ENCODE measurements at places on chromosomes 1 and 21.

- DNase-seq: no peak
- H3K36me3 ChIP-seq: no peaks in the 10 kb centered on the region
- H3K4me3 ChIP-seq: no peak overlapping the region
- no peaks in the 10 kb centered on the region for H3K27me3 ChIP-seq
These were observed 116.9 kb upstream of the RAB4A start for GRCh38 chr1:229153955-229154548.

DNA sequence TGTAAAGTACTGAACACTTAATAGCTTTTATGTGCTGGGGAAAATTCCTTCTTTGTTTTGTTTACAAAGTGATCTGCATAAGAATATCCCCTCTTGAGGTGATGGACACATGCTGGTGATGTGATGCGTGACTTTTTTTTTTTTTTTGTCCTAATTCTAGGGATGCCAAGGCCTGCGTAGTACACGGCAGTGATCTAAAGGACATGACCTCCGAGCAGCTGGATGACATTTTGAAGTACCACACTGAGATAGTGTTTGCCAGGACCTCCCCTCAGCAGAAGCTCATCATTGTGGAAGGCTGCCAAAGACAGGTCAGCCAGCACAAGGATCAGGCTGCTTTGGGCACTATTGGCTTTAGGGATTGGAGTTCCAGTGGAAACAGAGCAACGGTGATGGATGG lies 24.7 kb downstream of the ATP1A1 start:
- H3K27ac ChIP-seq: no peak overlapping the region
- no peaks in the 10 kb centered on the region for H3K27me3 ChIP-seq
- no peak for DNase-seq
- peaks cover 98% of the 10 kb centered on the region for H3K36me3 ChIP-seq

- H3K27ac ChIP-seq: no peak overlapping the region
- peaks cover 28% of the 10 kb centered on the region for H3K4me1 ChIP-seq
- no peak for DNase-seq
These were observed 296.6 kb downstream of the PTPRC start for GRCh38 chr1:198935306-198935921.

GRCh38 chr1:8701794-8702471 lies 115.5 kb downstream of the RERE start:
- H3K27ac ChIP-seq: peak overlapping the region; percentile 99
- H3K27me3 ChIP-seq: no peaks in the 10 kb centered on the region
- no peaks in the 10 kb centered on the region for H3K36me3 ChIP-seq
- H3K4me3 ChIP-seq: peak overlapping the region; percentile 92
- DNase-seq: no peak

DNA sequence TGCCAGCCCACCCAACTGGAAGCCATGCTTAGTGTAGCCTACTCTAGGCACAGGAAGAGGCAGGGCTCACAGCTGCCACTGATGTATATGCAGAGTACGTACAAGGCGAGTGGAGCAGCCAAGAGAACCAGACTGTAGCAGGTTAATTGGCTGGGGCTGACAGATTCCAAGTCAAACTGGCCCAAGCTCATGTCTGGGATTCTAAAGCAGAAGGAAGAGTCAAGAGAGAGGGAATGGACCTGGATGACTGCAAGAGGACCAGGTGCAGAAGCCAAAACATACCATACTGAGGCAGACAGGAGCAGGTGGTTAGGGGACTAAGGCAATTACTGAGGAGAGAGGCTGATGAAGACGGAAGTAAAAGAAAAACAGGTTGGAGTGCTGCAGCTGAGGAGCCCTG lies 51.3 kb upstream of the LRRN2 start:
- peaks cover 4% of the 10 kb centered on the region for H3K4me1 ChIP-seq
- peaks cover 34% of the 10 kb centered on the region for H3K27me3 ChIP-seq
- H3K36me3 ChIP-seq: peaks cover 12% of the 10 kb centered on the region

DNA sequence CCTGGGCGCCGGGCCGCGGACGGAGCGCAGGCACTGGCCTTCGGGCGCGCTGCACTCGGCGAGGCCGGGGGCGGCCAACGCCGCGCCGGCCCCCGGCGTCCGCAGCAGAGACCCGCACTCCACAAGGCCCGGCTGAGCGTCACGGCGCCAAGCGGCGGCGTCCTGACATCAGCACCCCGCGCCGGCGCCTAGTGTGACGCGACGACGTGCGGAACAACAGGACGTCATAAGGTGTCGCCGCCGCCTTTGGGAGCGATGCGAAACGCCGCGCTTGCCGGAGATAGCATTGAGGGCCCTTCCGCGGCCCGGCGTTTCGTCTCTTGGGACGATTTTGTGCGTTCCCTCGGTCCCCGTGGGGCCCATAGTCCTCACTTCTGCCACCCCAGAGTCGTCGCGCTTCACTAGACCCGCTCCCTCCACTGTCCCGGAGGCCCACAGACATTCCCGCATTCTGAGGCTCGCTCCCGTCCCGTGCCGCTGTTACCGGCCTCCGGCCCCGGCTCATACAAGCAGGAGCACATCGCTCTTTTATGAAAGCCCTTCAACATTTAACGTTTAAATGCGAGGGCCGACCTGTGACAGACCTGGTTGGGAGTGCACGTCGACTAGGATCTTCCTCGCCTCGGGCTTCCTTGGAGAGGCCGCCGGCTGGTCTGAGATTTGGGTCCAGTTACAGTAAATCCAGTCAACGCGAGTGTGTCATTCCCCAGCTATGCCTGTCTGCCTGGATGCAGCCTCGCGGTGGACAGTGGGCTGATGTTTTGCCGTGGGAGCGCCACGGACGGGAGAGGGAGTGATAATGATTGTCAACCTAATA lies at the start of gene SSU72:
TSS of gene SSU72 (minus strand) at position 143 of the 817 bp plus-strand sequence. CDS start 306 bp downstream, outside the sequence.
- H3K36me3 ChIP-seq: peaks cover 7% of the 10 kb centered on the region
- DNase-seq: peak; percentile 92
- H3K4me3 ChIP-seq: peak within 1 kb of the TSS; percentile 98
- peaks cover 15% of the 10 kb centered on the region for H3K4me1 ChIP-seq

DNA sequence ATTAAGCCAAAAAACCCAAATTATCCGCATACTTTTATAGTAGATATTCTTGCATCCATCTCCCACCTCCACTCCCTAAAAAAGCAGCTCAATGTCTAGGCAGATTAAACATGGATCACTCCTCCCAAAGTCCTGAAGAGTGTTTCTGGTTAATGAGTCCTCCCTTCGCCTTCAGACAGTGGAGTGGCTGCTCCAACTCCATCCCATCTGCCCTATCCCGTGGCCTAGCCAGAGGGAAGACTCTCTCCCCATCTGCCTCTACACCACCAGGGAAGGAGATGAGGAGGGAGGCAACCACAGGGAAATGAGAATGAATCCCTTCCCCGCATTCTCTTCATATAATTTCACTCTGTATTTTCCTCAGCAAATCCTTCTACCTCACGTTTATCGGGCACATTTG lies 103.8 kb downstream of the SLC45A1 start:
- H3K4me1 ChIP-seq: peaks cover 29% of the 10 kb centered on the region
- H3K27me3 ChIP-seq: no peaks in the 10 kb centered on the region
- DNase-seq: no peak
- H3K36me3 ChIP-seq: no peaks in the 10 kb centered on the region
- no peak overlapping the region for H3K27ac ChIP-seq

DNA sequence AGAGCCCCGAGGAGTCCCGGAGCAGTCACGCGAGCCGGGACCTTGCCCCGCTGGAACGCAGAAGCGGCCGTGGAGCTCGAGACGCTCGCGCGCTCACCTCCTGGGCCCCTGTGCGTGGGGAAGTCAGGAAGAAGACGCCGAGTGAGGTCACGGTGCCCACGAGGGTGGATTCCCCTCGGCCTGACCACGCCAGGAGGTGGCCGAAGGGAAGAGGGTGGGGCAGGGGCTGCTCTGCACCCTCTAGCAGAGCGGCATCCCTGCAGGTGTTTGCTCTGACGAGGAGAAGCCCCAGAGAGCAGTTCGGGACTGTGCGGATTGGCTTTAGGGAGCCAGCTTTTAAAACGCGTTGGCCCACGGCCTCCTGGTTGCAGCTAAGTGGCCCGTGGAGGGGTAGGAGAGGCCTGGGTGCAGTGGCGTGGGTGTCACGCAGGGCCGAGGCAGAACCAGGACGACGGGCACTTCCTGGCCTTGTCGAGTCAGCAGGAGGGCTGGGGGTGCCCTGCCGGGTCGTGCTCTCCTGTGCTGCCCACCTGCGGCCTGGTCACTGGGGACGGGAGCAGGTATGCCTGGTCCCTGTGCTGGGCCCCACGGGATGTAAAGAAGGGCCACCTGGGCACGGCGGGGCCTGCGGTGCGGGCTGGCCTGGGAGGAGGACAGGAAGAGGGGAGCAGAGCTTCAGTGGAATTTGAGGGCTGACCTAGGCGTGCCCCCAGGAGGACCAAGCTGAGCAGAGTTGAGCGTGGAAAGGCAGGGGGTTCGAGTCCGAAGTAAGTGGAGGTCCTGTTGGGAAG lies 1.0 kb downstream of the PDXK start:
- DNase-seq: no peak
- H3K27ac ChIP-seq: no peak overlapping the region
- H3K36me3 ChIP-seq: peaks cover 5% of the 10 kb centered on the region
- H3K27me3 ChIP-seq: peaks cover 9% of the 10 kb centered on the region

- peaks cover 6% of the 10 kb centered on the region for H3K4me1 ChIP-seq
- no peak for DNase-seq
- no peaks in the 10 kb centered on the region for H3K36me3 ChIP-seq
- no peaks in the 10 kb centered on the region for H3K27me3 ChIP-seq
These were observed 432.8 kb downstream of the KIF26B start for GRCh38 chr1:245587435-245588115.

DNA sequence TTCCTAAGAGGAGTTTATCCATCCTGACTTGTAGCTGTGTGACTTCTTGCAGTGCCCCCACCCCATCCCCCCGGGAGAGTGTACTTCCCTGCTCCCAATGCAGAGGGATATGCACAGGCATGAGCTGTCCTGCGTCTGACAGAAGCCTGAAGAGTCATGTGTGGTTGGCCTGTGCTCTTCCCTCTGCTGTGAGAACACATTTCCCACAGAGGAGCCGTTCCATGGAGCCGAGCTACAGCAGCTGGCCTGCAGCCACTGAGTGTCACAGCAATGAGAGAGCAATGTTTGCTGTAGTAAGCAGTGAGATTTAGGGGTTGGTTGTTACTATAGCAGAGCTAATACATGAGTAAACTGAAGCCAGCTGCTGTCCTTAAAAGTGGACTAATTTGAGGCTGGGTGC lies 22.0 kb downstream of the PARS2 start:
- H3K4me3 ChIP-seq: no peak overlapping the region
- no peak overlapping the region for H3K27ac ChIP-seq
- DNase-seq: no peak
- H3K4me1 ChIP-seq: no peaks in the 10 kb centered on the region
- no peaks in the 10 kb centered on the region for H3K27me3 ChIP-seq
- H3K36me3 ChIP-seq: peaks cover 37% of the 10 kb centered on the region

DNA sequence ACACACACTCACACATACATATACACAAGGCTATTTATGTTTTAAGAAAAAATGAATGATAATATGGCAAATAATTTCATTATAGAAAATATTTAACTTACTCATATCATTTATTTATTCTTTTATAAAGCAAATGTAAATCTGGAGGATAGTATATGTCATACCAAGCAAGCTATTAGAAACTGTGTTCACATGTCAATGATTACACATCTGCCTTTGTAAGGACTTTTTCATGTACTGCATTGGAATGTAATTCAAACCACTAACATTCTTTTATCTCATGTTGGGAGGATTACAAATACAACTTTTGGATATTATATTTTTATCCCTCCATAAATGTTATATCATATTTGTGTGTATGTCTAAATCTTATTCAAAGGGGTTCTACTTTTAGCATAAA lies 1887.4 kb downstream of the NCAM2 start:
- H3K27me3 ChIP-seq: no peaks in the 10 kb centered on the region
- H3K27ac ChIP-seq: no peak overlapping the region
- DNase-seq: no peak
- H3K36me3 ChIP-seq: 0 out of 2 replicates have a peak, but pooled peaks cover 3% of the 10 kb centered on the region
- H3K4me3 ChIP-seq: no peak overlapping the region

- no peaks in the 10 kb centered on the region for H3K4me1 ChIP-seq
- H3K27me3 ChIP-seq: peaks cover 4% of the 10 kb centered on the region
- no peak overlapping the region for H3K4me3 ChIP-seq
These were observed 102.5 kb upstream of the COA6 start for GRCh38 chr1:234270581-234271242.

DNA sequence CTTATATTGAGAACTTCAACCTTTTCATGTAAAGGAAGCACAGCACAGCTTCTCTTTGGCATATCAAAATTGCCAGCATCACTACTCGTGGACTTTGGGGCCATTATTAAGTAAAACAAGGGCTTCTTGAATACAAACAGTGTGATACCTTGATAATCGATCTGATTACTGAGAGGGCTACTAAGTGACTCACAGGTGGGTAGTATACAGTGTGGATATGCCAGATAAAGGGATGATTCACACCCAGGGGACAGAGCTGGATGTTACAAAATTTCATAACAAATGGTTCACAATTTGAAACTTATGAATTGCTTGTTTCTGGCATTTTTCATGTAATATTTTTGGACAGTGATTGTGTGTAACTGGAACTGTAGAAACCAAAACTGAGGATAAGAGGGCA lies 15.4 kb downstream of the HDAC1 start:
- H3K27me3 ChIP-seq: no peaks in the 10 kb centered on the region
- H3K27ac ChIP-seq: peak overlapping the region; percentile 4
- no peak for DNase-seq
- H3K4me3 ChIP-seq: no peak overlapping the region
- H3K4me1 ChIP-seq: 0 out of 2 replicates have a peak, but pooled peaks cover 2% of the 10 kb centered on the region

- no peak overlapping the region for H3K4me3 ChIP-seq
- 0 out of 2 replicates have a peak, but pooled peaks cover 3% of the 10 kb centered on the region for H3K36me3 ChIP-seq
- no peak overlapping the region for H3K27ac ChIP-seq
These were observed 323.1 kb upstream of the FAM78B start for GRCh38 chr1:166489670-166490436.

GRCh38 chr21:46084709-46085108 lies 13.2 kb upstream of the COL6A2 start:
- DNase-seq: no peak
- H3K4me3 ChIP-seq: no peak overlapping the region
- peaks cover 13% of the 10 kb centered on the region for H3K36me3 ChIP-seq
- H3K27ac ChIP-seq: no peak overlapping the region

- H3K36me3 ChIP-seq: peaks cover 62% of the 10 kb centered on the region
- peak; percentile 51 for DNase-seq
These were observed 9.1 kb upstream of the LCE2D start for GRCh38 chr1:152654110-152654509.

DNA sequence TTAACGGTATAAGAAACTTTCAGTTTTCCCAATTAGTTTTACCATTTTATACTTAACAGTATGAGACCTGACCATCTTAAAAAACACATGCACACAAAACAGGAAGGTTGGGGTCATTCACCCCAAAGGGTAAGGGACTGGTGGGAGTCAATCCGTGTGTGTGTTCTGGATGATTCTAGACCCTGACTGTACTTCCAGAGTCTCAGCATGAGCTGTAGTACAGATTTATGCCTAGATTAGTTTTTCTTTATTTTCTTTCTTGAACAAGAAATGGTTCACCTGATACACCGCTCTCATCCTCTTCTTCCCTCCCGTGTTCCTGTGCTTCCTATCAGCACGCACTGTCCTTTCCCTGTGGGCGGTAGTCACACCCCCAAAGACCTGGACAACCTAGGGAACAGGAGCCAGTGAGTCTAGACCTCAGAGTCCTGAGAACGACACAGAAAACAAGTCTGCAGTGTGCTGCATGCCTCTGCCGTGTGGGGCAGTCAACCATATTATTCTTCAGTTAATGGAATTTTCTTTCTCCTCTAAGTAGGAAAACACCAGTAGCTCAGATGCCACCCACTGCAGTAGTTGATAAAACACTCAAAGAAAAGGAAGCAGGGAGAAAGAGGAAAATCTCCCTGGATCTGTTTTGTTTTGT lies 38.9 kb upstream of the MRPS6 start:
- H3K4me1 ChIP-seq: peaks cover 26% of the 10 kb centered on the region
- H3K27ac ChIP-seq: no peak overlapping the region
- no peak overlapping the region for H3K4me3 ChIP-seq
- no peaks in the 10 kb centered on the region for H3K36me3 ChIP-seq
- DNase-seq: no peak

All from WTC11 (cell line).